ENCODE measurements at places on chromosomes 2 and 18.
A peak's percentile ranks its signal among the peaks of the same experiment; 100 is the strongest.

GRCh38 chr2:84885111-84885510 is 4.2 kb upstream of the TRABD2A start:
- DNase-seq: no peak

DNA sequence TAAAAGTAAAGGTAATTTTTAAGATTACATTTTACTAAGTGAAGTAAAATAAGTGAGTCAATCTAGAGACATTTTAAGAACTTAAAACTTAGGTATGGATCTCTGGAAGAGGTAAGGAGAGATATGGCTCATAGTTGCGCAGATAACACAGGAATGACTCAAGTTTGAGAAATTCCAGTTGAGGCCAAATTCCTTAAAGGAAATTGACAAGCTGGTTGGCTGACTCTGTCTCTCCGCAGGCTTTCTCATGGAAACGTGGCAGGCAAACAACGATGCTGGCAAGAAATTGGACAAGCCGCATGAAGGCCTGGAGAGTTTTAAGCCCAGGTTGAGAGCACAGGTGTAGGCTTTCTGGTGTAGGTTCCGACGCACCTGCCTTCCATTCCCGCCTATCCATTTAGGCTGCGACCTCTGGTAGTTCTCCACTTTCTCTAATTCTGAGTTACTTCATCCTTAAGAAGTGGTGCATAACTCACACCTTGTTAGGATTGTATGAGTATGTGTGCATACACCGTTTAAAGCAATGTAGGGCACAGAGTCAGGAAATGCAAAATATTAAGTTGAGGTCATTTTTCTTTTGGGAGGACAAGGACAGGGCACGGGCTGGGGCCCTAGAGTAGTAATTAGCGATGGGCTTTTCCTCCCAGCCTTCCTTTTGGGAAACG is 589 bp upstream of the DAW1 start:
- DNase-seq: no peak

DNA sequence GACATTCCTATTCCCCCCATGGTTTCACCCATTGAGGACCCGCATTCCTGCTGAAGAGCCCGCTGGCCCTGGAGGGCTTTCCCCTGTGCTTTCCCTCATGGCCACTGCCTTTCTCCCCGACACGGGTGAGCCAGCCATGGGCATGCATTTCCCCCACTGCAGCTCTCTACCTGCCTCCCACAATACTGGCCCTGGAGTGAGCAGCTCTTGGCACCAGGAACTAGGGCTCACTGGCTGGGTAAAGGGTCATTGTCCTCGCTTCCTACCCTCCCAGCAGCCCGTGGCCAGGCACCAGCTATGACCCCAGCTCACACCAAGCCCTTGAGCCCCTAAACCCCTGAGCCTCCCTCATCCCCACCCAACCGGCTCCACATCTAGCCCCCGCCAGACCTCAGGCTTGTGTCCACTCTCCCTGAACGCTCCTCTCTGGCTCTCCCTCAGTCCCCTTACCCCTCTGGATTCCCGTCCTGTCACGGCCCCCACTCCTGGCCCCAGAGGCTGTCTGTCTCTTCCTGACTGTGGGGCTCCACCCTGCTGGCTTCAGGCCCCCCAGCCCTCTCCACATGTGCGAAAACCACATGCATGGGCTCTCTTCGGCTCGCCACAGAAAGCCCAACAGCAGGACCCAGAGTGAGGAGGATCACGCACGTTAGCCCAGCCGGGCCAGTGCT is 199.8 kb downstream of the ZFP36L2 start:
- no peak for DNase-seq

DNA sequence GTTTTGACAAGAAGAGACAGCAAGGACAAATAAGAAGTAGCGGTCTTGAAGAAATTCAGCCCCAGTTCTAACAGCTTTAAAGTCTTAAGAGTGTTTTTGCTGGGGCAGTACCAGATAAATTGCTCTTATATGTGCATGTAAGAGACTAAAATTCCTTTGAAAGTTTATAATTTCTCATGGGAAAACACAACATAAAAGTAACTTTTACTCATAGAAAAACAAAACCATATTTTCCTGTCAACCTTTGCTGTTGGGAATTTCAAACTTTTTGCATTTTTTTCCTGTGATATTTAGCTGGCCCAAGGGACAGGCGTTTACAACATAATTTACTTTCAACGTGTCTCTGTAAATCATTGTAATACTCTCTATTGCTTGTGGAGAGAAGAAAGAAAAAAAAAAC is 767.8 kb upstream of the ZEB2 start:
- no peak for DNase-seq

DNA sequence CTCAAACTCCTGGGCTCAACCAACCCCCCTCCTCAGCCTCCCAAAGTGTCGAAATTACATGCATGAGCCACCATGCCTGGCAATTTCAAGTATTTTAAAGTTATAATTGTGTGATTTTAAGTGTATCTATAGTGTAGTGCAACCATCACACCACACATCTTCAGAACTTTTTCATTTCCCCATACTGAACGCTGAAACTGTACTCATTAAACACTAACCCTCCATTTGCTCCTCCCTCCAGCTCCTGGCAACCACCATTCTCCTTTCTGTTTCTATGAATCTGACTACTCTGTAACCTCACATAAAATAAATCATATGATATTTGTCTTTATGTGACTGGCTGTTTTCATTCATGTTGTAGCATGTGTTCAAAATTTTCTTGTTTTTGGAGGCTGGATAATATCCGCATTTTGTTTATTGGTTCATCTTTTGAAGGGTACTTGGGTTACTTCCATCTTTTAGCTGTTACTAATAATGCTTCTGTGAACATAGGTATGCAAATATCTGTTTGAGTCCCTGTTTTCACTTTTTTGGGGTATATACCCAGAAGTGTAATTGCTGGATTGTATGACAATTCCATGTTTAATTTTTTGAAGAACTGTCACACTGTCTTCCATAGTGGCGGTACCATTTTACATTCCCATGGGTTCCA is 188.2 kb downstream of the PLCL1 start:
- DNase-seq: no peak

DNA sequence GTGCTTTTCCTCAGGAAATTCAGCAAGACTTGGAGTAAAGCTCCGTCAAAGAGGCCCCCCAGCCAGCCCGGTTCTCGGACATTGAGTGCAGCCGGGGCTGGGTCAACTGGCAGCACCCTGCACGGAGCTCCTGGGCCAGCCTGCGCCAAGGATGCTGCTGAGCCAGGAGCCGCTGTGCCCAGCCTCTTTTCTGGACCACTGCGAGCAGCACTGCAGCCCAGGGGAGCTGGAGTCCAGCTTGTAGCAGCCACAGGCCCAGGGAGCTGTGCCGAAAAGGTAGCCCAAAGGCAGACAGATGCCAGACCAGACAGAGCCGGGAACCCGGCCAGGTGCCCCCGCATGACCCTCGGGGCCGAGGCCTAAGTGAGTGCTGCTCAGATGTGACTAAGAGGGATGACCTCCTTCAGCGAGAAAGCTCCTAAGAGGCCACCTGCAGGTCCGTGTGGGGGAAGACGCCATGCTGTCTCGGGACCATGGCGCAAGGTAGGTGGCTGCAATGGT is 7.3 kb downstream of the CLHC1 start:
- peak; percentile 29 for DNase-seq

DNA sequence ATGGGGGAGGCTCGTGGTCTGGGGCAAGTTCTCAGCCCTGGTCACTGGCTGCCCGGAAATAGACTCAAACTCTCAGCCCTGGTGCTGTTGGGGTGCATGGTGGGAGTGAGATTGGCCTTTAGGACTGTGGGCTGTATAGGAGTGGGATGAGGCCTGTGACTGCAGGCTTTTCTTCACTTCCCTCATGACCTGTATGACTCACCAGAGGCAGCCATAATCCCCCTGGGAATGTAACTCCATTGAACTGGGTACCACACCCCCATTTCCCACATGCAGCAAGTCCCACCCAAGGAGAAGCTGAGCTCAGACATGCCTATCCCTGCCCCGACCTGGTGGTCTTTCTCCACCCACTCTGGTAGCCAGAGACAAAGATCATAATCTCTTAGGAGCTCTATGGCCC is 177.7 kb upstream of the OSR1 start:
- no peak for DNase-seq

GRCh38 chr18:23229472-23229871 is 94.2 kb downstream of the CABLES1 start:
- no peak for DNase-seq

GRCh38 chr18:79395761-79396404 is at the start of gene NFATC1:
NFATC1 (plus strand) TSS chr18:79395930; CDS start chr18:79396225, 295 bp downstream.
- no peak for DNase-seq

- no peak for DNase-seq
Measured at GRCh38 chr2:25420820-25421237, 79.1 kb upstream of the DNMT3A start.

DNA sequence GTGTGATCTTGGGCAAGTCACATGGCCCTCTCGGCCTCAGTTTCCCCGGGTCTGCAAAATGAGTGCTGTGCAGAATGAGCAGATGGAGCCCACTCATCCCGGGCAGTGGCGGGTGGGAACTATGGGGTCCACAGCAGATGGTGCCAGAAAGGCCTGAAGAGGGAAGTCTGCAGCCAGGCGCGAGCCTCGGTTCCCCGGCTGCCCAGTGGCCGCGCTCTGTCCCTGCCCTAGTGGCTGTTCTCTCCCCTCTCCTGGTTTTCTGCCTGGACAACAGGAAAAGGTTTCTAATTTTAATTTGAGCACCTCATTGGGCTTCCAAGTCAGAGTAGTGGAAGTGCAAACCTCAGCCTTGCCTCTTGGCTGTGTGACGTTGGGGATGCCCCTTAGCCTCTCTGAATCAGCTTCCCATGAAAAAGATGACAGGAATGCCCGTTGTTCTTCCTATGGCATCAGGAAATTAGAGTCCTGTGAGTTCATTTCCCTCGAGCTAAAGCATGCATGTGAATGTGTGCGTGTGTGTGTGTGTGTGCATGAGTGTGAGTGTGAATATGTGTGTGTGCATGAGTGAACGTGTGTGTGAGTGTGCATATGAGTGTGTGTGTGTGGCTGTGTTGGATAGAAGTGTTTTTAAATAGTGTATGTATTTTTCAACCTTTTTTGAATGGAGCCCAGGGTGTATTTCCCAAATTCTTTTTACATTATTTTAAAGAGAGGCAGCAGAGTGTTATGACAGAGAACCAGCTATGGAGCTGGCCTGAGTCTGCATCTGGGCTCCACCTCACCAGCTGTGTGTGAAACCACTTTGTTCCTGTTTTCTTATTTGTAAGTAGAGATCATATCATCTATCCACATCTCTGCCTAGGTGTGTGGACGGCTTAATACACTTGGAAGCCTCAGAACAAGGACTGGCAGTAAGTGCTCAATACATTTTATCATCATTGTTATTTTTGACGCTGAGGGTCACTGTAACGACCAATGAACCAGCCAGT is 41.3 kb downstream of the RRM2 start:
- no peak for DNase-seq

- peak; percentile 64 for DNase-seq
Measured at GRCh38 chr2:19746611-19747309, 155.0 kb downstream of the TTC32 start.

- no peak for DNase-seq
Measured at GRCh38 chr2:231545105-231545902, 15.1 kb upstream of the NMUR1 start.
